ENCODE measurements at places on chromosomes 6 and 20.

DNA sequence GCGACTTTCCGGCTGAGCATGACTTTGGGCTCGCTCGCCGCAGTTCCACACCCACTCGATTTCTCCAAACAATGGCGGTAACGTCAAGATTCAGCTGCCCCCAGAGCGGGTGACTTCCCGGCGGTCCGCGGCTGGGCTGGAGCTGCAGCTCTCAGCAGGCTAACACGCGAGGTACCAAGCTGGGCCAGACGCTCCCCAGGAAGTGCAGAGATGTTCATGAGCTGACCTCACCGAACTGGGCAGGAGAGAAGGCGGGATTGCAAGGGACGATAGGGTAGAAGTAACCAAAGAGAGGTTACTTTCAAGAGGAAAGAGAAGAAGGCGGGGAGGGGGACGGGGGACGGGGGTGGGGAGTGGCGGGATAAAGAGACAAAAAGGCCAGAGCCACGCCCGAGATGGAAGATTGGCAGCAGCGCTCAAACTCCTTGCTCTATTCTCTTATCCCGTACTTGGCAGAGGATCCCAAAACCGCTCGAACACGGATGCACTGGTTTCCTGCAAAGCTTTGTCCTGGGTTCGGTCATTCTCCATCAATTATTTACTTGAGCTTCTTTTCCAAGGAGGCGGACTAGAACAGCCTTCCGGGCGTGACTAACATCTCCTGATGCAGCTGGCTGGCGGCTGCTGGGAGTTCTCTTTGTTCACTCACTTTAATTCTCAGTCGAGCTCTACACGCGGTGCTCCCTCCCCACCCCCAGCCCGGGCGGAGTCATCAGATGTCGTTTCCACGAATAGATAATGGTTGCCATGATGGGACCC is at the start of gene MTCL3:
MTCL3 (minus strand) TSS at position 626 of the 759 bp plus-strand sequence.
- no peak for DNase-seq

DNA sequence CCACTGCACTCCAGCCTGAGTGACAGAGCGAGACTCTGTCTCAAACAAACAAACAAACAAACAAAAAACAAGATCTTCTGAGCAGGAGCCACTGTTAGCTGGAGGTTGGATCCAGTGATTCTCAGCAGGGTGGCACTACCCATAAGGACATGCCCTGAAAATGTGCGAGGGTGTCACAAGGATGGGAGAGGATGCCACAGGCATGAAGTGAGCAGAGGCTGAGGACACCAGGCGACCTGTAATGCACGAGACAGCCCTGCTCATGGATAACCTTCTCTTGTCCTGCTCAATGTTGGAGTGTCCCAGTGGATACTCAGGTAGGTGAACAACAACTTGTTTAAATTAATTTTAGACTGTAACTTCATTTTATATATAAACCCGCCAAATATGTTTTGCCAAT is 76.8 kb downstream of the KCNB1 start:
- DNase-seq, result no peak

DNA sequence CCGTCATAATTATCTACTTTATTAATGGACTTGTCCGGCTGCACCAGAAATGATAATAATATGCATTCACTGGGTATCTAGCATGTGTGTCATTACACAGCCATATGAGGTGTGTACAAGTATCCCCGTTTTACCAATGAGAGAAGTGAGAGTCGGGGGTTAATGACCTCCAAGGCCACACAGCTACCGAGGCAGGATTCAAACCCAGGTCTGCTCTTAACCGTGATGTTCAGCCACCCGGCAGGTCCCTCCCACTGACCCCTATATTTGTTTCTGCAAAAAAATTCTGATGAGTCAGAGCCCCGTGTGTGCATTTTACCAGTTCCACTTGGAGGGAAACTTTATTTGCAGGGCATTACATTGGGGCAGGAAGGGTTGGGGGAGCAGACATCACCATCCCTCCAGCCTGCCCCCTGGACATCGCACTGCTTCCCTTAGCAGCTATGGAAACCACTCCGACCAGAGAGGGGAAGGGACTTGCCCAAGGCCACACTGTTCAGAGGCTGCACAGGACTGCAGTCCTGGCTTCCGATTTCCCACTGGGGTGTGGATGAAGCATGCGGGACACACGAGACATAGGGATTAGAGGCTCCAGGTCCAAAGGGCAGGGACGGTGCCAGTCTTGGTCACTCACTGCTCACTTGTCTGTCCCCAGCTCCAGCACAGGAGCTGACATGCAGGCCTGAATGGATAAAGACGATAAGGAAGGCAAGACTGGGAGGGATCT is 10.1 kb upstream of the SRC start:
- no peak for DNase-seq

DNA sequence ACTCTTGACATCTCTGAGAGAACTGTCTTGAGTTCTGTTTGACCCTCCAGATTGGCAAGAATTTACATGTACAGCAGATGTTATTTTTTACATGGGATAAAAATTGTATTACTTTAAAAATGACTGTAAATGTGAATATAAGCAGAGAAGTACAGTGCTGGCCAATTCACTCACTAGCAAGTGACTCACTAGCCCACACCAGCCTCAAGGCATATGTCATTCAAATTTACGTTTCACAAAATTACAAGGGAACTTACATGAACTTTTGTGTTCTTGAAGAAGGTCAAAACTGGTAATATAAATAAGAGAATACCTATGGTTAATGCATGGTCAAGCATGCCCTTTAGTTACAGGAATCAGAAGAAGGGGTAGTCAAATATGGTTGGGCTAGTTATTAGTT is 54.0 kb upstream of the HMGCLL1 start:
- no peak for DNase-seq

DNA sequence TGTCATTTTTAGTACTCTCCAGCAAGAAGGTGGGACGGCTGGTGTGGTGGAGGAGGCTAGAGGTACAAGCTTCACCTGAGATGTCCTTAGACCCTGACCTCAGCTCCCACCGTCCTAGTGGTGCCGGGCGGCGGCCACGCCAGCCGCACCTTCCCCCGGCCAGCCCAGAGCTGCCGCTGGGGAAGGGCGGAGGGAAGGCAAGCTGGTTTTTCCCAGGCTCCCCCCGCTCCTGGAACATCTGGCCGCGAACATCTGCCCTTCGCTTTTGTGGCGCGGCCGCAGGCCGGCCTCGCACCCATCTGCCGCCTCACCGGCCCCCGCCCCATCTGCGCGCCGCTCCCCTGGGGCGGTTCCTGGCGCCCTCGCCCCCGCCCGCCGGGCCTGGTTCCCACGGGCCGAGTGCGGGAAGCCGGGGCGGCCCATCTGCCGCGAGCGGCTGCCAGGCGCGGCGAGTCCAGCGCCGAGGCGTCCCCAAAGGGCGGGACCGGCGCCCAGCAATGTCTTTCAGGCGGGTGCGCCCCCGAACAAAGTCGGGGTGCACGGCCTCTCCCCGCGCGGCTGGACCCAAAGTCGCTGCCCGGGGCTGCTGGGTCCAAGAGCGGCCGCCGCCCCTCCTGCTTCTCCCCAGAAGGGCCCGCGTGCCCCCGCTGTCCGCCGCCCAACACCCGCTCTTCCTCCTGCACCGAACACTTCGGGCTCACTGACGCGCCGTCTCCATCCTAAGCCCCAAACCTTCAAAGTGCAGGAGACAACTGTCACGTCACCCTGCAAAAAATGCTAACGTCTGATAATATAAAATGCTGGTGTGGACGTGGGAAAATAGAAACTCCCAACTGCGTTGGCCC is 17.3 kb upstream of the ID1 start:
- no peak for DNase-seq

- DNase-seq, result no peak
Measured at GRCh38 chr6:32952817-32953739, at the start of gene HLA-DMA. HLA-DMA (minus strand) TSS chr6:32953097; CDS start chr6:32953036, 61 bp downstream.

DNA sequence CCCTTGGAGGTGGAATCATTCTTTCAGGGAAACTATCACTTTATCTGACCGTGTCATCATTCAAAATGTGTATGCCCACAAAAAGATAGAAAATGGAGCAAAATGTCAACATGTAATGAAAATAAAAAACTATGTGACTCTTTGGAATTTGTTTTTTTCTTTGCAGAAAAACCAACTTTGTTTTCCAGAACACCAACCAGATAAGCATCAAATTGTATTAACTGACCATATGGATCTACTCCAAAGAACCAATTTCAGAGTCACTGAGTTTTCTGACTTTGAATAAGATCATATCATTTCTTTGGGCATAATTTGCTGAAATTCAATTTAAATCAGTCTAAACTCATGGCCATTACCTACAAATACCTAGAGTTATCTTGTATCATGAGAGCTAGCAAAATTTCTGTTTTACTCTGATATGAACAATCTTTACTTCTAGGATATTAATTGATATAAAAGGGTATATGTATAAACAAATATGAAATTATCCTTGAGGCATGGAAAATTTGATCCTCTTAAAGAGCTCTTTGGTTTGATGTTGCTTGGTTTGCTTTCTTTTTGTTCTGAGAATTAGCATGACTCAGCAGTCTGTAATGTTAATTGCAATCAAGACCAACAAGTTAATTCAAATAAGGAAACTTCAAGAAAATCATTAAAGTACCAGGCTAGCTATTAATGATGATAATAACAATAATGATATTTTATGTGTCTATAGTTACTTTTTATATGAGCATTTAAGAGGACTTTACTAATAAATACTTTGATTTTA is 444.4 kb upstream of the MARCKS start:
- DNase-seq, result no peak

DNA sequence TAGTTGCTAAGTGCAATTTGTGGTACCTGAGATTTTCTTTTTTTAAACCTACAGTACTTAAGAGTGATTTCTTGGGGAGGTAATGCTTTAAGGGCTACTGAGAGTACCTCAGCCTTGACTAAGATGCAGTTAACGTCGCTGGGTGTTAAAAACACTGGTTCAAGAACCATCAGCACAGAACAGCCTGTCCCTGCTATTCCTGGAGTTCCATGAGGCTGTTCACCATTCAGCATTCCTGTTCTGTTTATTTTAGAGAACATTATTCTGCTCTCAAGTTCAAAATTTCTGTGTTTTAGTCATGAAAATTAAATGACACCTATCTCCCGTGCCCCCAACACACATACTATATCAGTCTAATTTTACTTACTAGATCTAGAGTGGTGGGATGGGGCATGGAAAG is 1.7 kb upstream of the PRELID3B start:
- DNase-seq, result no peak

DNA sequence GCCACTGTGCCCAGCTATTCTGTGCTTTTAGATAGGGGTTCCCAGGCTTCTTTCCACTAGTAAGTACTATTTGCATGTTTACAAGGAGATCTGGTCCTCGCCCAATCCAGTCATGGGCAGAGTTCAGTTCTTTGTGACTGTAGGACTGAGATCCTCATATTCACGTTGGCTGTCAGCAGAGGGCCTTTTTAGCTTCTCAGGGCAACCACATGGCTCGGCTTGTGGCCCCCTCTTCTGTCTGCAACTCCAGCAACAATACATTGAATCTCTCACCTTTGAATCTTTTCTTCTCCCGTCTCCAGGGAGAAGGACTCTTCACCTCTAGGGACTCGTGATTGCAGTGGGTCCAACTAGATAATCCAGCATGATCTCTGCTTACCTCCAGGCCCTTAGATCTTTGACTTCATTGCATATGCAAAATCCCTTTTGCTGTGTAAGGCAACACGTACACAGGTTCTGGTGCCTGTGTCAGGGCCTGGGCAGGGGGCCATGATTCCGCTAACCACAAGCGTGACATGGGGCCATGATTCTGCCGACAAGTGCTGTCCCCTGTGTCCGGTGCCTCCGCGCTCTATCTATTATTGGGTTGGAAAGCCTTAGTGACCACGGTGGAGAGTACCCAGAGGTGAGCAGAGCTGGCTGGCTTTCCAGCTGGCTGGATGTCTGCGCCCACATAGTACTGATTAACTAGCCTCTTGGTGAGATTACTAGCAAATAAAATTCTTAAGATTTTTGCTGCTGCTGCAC is 5.1 kb downstream of the CCR6 start:
- DNase-seq, result no peak

DNA sequence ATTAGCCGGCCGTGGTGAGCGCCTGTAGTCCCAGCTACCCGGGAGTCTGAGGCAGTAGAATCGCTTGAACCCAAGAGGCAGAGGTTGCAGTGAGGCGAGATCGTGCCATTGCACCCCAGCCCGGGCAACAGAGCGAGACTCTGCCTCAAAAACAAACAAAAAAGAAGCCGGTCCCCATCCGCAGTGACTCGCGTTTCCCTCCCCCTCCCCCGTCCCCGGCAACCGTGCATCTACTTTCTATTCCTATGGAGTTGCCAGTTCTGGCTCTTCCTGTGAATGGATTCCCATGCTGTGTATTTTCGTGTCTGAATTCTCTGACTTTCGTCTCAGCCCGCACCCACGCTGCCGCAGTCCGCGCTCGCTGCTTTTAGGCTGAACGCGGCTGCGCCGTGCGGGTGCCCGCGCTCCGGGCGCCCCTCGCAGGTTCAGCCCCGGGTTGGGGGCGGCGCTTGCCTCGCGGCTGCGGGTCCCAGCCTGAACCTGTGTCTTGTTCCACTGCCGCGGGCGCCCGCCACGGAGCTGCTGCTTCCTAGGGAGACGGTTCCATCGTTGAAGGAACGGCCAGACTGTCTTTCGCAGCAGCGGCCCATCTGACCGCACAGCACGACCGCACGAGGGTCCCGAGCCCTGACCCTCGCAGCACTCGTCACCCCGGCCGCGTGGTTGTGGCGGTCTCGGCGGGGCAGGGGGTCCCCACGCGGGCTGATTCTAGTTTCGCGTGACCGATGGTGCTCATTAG is 1.1 kb upstream of the MRGBP start:
- DNase-seq, result no peak

GRCh38 chr6:92822222-92822621 is 597.1 kb downstream of the EPHA7 start:
- DNase-seq, result no peak

DNA sequence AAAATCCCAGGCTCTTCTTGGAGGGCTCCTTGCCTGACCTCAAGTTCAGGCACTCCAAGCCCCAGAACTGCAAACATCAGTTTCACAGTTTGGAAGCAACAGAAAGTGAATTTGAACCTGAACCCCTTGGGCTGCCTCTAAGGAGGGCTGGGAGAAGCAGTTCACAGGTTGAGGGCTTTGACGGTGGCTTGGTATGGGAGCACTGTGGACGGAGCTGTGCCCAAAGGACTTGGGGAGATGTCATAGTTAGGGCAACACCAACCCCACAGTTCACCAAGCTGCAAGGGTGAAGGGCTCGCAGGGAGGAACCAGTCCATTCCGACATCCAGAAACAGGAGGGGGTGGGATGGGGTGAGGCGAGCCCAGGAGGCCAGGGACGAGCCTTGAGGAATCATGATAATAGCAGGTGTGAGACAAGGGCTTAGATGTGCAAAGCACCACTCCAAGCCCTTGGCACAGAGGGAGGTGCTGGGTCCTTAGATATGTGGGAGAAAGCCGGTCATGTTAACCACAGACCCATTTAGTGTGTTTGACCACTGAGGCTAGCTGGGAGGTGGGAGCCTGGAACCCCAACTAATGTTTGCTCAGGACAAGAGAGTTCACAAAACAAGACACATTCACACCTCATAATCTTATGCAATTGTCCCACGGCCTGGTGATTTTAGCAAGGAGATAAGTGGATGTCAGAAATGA is 4.3 kb downstream of the CEBPB start:
- DNase-seq, result no peak

DNA sequence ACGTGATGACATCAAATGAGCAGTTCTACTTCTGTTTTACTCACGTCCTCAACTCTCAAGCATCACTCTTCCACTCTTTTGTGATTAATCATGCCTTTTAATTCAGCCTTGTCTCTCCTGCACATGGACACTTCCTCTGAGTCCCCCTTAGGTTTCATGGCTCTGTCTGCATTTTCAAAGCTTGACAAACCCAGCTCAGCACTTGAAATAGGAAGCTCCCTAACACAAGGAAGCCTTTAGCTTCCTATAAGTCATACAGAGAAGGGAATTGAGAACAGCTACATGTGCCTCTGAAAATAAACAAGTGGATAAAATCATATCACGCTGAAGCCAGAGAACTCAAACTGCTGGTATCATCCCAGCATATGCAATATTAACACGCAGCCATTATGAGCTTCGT is 21.2 kb downstream of the KIF16B start:
- DNase-seq, result no peak

All from non-pigmented ciliary epithelial cell (primary cell).